GOT3 (cell line): ENCODE measurements at places on chromosomes 6 and 20.
A peak's percentile ranks its signal among the peaks of the same experiment; 100 is the strongest.

GRCh38 chr6:13807696-13808095 lies 6.7 kb downstream of the MCUR1 start:
- no peak for DNase-seq

DNA sequence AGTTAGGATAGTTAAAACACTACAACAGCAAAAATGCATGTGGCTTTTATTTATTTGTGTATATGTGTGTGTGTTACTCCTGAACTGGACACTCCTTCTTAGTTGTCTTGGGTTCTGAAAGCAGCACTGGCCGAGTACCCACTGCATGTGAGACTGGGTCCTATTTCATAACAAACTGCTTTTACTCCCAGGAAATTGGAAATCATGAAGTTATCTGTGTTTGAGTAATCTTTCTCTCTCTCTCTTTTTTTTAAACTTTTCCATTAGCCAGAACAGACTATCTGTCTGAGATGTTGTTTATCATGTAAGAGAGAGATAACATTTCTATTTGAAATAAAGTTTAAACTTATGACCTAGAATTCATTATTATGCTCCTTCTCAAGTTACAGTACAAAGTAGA lies 110.4 kb downstream of the LIN28B start:
- no peak for DNase-seq

- no peak for DNase-seq
Observed at GRCh38 chr20:8213270-8213669, 81.2 kb downstream of the PLCB1 start.

DNA sequence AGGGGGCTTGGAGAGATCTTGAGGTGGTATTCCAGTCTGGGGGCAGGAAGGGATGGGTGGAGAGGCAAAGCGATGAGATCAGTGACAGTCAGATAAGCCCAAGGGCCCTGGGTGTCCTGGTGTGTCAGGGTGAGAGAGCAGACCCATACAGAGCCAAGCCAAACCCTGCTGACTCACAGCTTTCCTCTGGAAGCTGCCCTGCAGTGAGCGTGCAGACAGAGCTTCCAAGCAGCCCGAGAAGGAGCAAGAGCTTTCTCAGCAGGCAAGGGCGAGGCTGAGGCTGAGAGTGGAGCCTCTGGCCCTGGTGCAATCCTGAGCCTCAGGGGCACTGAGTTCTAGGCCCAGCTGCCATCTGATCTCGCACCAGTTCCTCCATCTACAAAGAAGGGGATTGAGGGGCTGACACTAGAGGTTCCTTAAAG lies 91.1 kb upstream of the HIVEP1 start:
- peak; percentile 12 for DNase-seq

DNA sequence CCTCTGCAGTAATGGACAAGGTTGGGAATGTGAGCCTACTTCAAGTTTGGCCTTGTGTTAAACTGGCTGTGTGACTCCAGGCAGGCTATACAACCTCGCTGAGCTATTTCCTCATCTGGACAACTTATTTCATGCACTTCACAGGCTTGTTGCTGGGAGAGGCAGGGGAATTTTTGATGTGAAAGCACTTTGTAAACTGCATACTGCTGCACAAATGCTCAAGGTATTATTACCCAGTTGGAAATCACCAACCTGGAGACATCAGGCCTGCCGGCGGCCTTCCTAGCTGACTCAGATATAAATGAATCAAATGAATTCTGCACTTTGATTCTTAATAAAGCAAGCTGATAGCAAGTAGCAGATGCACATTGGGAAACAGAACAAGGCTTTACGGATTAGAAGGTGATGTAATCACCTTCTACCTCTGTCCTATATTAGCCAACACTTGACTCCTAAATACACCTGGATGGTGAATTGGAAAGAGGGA lies 10.1 kb downstream of the JARID2 start:
- DNase-seq = no peak

GRCh38 chr6:29755295-29755871 lies 32.1 kb downstream of the HLA-F start:
- DNase-seq = no peak

DNA sequence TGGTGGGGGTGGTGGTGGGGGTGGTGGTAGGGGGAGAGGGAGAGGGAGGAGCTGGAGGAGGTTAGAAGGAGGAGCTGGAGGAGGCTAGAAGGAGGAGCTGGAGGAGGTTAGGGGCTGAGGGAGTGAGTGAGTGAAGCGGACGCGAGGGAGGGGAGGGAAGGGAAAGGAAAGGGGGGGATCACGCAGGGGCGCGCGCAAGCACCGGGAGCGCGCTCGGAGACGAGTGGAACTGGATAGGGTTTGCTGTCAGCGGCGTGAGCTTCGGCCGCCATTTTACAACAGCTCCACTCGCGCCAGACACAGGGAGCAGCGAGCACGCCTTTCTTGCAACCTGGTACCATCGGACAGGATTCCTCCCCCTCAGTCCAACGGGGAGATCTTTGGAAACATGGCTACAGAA lies 90.5 kb upstream of the FERMT1 start:
- DNase-seq = no peak

GRCh38 chr6:52573295-52573694 lies 3.6 kb downstream of the TRAM2 start:
- no peak for DNase-seq

- DNase-seq = no peak
Observed at GRCh38 chr6:20719980-20720379, 185.7 kb downstream of the CDKAL1 start.

DNA sequence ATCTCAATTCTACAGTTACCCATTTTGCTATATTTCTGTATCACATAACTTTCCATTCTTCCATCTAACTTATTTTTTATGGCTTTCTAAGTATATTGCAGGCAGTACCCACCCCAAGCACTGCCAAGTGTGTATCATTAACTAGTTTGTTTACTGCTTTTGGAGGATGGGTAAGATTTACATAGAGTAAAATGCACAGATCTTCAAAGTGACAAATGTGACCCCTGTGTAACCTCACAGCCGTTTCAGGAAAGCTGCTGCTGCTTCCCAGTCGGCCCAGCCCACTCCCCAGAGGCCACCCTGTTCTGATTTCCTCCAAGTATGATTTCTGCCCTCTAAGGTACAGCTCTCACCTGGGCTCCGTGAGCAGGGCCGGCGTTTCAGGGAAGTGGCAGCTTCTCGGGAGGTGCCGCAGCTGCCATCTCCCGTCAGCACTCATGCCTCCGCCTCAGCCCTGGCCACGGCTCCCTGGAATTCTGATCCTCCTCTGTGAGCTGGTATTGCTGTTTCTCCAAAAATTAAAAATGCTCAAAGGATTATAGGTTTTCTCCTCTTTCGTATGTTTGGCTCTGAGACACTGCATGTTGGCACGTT lies 15.0 kb upstream of the MAP1LC3A start:
- DNase-seq = no peak

GRCh38 chr6:168371618-168371980 lies 52.0 kb upstream of the DACT2 start:
- no peak for DNase-seq
